ENCODE measurements at places on chromosomes 1 and 21.
A peak's percentile ranks its signal among the peaks of the same experiment; 100 is the strongest.

DNA sequence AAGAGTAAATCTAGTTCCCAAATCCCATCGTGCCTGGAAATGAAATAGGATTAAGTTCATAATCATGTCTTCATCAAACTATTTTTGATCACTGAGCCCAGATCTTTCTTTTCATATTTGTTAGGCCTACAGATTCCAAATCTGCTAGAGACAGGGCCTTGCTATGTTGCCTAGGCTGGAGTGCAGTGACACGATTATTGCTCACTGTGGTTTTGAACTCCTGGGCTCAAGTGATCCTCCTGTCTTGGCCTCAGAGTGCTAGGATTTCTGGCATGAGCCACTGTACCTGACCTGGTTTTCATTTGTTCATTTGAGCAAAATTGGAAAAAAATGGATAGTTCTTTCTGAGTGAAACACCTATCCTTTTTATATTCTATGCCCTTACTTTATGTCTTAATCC is 28.0 kb upstream of the DIPK1A start:
- DNase-seq = no peak

DNA sequence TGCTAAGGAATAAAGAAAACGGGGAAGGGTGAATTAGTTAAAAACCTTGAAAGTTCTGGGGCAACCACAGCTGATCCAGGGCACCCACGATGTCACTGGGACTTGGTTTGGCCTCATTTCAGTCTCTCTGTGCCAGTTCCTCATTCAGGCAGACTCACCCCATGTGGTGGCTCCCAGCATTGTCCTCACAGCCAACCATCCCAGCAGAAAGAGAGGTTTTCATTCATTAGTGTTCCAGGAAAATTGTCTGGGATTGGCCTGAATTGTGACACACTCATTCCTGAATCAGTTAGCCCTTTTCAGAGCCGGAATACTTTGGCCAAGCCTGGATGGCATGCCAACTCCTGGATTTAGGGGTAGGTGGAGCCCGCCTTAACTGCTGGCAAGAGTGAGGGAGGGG is 367.7 kb downstream of the PRDM2 start:
- DNase-seq = no peak

GRCh38 chr1:116954440-116954839 is 44.7 kb downstream of the PTGFRN start:
- DNase-seq = no peak

DNA sequence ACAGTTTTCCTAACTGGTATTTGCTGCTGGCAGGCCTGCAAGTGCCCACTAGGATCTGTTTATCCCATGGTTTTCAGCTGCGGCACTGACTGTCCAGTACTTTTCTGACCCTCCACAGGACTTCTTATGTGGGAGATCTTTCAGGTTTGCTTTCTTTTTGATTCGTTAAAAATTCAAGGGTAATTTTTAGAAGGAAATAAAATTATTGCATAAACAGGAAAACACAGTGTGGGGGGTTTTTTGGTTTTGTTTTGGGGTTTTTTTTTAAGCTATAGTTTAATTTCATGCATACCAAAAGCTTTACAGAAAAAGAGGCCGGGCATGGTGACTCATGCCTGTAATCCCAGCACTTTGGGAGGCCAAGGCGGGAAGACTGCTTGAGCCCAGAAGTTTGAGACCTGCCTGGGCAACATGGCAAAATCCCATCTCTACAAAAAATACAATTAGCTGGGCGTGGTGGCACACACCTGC is 3.6 kb downstream of the NIBAN1 start:
- peak; percentile 26 for DNase-seq

GRCh38 chr1:66168948-66169671 is 364.8 kb upstream of the SGIP1 start:
- DNase-seq = peak; percentile 13

GRCh38 chr1:88022516-88022915 is 661.6 kb upstream of the PKN2 start:
- no peak for DNase-seq

DNA sequence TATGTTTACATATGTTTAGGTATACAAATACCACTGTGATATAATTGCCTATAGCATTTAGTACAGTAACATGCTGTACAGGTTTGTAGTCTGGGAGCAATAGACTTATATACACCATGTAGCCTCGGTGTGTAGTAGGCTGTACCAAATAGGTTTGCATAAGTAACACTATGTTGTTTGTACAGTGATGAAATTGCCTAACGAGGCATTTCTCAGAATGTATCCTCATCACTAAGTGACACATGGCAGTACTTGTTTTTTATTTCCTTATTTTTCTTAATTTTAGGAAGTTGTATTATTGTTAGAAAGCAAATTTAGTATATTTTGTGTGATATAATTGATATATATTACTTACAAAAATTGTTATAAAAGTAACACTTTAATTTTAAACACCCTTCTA is 840.9 kb downstream of the LTN1 start:
- DNase-seq = no peak

- no peak for DNase-seq
Measured at GRCh38 chr1:80988926-80989325, 811.8 kb upstream of the ADGRL2 start.

- DNase-seq = peak; percentile 18
Measured at GRCh38 chr1:63630666-63631065, 37.5 kb downstream of the PGM1 start.

DNA sequence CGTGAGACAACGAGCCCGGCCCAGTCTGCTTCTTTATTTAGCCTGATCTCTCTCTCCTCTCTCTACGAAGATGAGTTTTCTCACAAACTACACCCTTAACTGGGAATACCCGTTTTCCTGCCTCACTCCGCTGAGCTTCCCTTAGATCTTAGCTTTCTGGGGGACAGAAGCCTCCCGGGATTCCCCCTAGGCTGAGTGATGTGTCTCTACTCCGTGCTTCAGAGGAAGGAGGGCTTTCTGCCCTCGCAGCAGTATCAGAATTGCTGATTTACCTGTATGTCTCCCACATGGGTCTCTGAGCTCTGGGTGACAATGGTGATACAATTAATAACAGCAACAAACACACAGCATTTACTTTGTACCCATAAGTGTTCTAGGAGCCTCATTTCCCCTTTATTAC is 1.0 kb downstream of the ZBTB17 start:
- DNase-seq = no peak

- DNase-seq = no peak
Measured at GRCh38 chr1:192382758-192383157, 66.0 kb downstream of the RGS21 start.

- no peak for DNase-seq
Measured at GRCh38 chr1:38285807-38286530, 239.4 kb upstream of the POU3F1 start.

DNA sequence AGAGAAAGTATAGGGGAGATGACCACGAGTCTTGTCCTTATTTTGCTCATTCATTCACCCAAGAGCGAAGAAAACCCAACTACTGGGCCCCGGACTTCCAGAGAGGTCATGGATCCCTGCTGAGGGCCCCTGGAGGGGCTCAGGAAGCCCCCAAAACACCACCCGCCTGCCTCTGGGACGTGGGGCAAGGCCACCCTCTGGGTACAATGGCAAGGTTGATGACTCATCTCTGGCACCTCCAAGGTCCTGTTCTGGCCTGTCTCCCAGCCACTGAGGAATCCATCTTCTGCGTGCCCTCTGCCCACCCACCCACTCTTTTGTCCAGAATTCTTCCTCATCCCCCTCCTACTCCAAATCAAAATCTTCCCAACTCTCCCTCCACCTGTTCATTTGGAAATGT is 21.3 kb upstream of the PRDM15 start:
- DNase-seq = no peak

DNA sequence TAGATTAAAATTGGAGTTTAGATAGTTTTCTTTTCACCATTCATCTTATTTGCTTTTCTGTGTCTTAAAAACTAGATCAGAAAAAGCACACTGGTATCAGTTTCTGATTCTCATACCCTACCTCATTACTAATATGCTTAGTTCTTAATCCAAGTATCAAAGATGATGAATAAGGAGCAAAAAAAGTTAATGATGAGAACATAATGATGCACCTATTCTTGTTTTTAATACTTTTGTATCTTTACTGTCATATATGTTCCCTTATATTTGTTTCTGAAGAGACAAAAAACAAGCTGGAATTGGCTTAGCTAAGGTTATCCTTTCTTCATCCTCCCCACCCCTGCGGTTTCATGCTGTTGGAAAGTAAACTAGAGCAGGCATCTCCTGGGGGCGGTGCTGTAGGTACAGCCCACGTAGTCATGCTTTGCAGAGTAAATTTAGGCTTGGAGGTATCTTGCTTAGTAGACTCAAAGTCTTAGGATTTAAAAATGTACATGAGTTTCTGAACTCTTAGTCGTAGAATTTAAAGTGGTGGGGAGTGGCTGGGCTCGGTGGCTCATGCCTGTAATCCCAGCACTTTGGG is 16.4 kb downstream of the CNIH4 start:
- DNase-seq = no peak

All from choroid plexus epithelial cell (primary cell).